ENCODE measurements at places on chromosomes 7 and 10.
A peak's percentile ranks its signal among the peaks of the same experiment; 100 is the strongest.

GRCh38 chr7:83119026-83119382 lies 43.7 kb downstream of the PCLO start:
- H3K27ac ChIP-seq: no peak overlapping the region
- no peaks in the 10 kb centered on the region for H3K27me3 ChIP-seq
- H3K4me1 ChIP-seq: no peaks in the 10 kb centered on the region
- DNase-seq: no peak
- H3K4me3 ChIP-seq: no peak overlapping the region

DNA sequence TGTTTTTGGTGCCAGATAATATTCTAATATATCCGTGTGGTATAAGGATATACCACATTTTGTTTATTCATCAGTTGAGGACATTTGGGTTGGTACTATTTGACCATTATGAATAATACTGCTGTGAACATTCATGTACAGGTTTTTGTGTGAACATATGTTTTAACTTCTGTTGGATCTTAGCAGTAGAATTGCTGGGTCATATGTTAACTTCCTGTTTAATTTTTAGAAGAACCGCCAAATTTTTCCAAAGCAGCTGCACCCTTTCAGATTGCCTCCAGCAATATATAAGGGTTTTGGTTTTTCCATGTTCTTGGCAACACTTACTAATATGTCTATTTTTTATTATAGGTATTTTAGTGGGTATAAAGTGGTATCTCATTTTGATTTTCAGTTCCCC lies 22.8 kb downstream of the VPS26A start:
- no peak for DNase-seq
- no peaks in the 10 kb centered on the region for H3K27me3 ChIP-seq
- H3K36me3 ChIP-seq: peaks cover 5% of the 10 kb centered on the region
- H3K27ac ChIP-seq: no peak overlapping the region

- no peaks in the 10 kb centered on the region for H3K36me3 ChIP-seq
- H3K4me3 ChIP-seq: no peak overlapping the region
- DNase-seq: no peak
- H3K27me3 ChIP-seq: peaks cover 14% of the 10 kb centered on the region
Measured at GRCh38 chr10:11782793-11783557, 40.2 kb upstream of the PROSER2 start.

- no peaks in the 10 kb centered on the region for H3K27me3 ChIP-seq
- no peak overlapping the region for H3K27ac ChIP-seq
- no peaks in the 10 kb centered on the region for H3K36me3 ChIP-seq
- no peaks in the 10 kb centered on the region for H3K4me1 ChIP-seq
- DNase-seq: no peak
- no peak overlapping the region for H3K4me3 ChIP-seq
Measured at GRCh38 chr7:8105449-8106095, 137.0 kb downstream of the GLCCI1 start.

DNA sequence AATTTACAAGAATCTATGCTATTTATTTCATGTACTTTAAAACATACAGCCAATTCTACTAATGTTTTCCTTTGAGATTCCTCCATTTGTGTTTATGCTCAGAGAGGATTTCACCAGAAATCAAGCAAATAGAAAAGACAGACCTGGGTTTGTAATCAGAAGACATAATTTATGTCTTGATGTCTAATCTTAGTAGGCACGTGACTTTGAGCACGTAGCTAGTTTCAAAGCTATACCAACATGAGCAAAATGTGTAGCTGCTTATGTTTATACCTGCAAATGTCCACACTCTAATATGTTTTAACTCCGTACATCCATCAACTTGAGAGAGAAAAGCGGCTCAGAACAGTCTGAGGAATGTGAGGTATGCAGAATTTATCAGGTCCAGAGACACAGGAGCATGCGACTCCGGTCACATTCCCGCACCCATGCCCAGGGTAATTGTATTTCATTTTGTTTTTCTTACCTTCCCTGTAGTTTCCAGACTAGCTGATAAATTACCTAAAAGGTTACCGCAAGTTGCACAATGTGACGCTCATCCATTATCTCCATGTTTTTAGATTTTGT lies 40.0 kb downstream of the SVOPL start:
- no peak for DNase-seq
- no peak overlapping the region for H3K4me3 ChIP-seq
- no peak overlapping the region for H3K27ac ChIP-seq
- H3K4me1 ChIP-seq: peaks cover 8% of the 10 kb centered on the region
- no peaks in the 10 kb centered on the region for H3K27me3 ChIP-seq
- no peaks in the 10 kb centered on the region for H3K36me3 ChIP-seq

DNA sequence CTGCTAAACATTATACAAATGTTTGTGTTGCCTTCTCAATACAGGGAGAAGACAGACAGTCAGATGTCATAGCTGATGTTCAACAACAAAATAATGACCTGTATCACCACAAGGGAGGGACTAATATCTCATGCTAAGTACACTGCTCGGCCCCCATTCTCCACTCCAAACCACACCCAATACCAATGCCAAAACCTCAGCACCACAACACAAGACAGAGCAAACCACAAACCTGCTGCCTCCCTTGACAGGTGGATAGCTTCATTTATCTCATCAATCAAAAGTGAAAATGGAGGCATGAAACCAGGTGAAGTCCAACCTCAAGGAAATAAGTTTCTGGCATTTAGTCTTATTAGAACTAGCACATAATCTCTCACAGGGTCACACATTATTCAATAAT lies 109.5 kb downstream of the PARD3 start:
- H3K27me3 ChIP-seq: no peaks in the 10 kb centered on the region
- no peak overlapping the region for H3K4me3 ChIP-seq
- H3K27ac ChIP-seq: no peak overlapping the region
- H3K36me3 ChIP-seq: no peaks in the 10 kb centered on the region
- H3K4me1 ChIP-seq: peaks cover 67% of the 10 kb centered on the region
- DNase-seq: no peak

GRCh38 chr10:129046962-129047361 lies 420.1 kb upstream of the MGMT start:
- no peak overlapping the region for H3K27ac ChIP-seq
- peaks cover 6% of the 10 kb centered on the region for H3K27me3 ChIP-seq
- DNase-seq: no peak

DNA sequence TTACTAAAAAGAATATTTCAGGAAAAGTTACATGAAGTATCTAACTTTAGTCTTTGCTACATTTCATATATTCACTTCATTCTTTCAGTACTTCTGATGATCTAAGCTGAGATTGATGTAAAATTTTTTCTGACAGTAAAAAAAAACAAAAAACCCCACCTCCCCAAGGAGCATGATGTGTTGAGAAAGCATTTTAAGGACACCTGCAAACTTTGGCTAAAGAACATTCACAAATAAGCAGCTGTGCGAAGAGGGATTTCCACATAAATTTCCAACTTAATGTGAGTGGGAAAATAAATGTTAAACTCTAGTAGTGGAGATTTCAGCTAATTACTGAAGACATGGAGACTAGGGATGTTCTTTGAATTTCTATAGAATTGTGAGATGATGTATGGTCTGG lies 35.5 kb downstream of the DLD start:
- no peaks in the 10 kb centered on the region for H3K27me3 ChIP-seq
- H3K27ac ChIP-seq: no peak overlapping the region

- H3K4me1 ChIP-seq: peaks cover 56% of the 10 kb centered on the region
- no peak overlapping the region for H3K4me3 ChIP-seq
- no peak for DNase-seq
- H3K36me3 ChIP-seq: peaks cover 8% of the 10 kb centered on the region
- H3K27ac ChIP-seq: no peak overlapping the region
Measured at GRCh38 chr10:124665558-124665957, 78.6 kb downstream of the FAM53B start.

GRCh38 chr7:158651968-158652565 lies 52.5 kb downstream of the NCAPG2 start:
- H3K27ac ChIP-seq: no peak overlapping the region
- no peaks in the 10 kb centered on the region for H3K27me3 ChIP-seq
- H3K4me3 ChIP-seq: no peak overlapping the region
- no peaks in the 10 kb centered on the region for H3K4me1 ChIP-seq

GRCh38 chr10:111319866-111320265 lies 243.0 kb downstream of the ADRA2A start:
- no peak overlapping the region for H3K4me3 ChIP-seq
- no peak overlapping the region for H3K27ac ChIP-seq
- H3K4me1 ChIP-seq: no peaks in the 10 kb centered on the region
- no peaks in the 10 kb centered on the region for H3K27me3 ChIP-seq

- DNase-seq: no peak
- H3K27ac ChIP-seq: no peak overlapping the region
- H3K4me3 ChIP-seq: no peak overlapping the region
- no peaks in the 10 kb centered on the region for H3K27me3 ChIP-seq
Measured at GRCh38 chr7:40099837-40100236, 34.6 kb downstream of the MPLKIP start.

DNA sequence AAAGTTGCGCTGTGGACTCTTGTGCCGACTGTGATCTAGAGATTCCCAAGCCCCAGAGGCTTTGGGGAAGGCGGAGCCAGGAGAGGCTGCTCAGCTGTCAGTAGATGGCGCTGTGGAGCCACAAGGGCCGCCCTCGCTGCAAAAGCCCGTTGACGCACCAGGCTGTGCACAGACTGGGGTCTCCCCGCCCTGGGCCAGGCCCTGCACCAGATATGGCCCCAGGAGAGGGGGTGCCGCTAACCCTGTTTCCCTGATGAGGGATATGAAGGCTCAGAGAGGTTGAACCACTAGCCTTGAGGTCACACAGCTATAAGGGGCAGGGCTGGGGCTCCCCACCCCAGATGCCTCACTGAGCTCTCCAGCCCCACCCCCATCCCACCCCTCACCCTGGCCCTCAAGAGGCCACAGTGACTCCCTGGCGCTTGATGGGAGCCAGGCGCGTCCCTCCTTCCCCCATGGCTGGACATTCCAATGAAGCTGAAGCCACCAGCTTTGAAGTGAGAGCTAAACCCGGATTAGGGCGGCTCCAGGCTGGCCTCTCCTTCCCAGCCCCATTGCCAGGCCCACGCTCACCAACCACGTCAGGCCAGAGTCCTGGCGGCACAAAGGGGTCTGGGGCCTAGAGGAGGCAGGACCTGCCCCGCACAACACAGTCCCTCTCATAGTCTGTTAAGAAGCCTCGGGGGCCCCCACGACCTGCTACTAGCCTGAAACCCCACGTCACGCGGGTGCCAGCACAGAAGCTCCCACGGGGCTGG lies 26.4 kb downstream of the MYL10 start:
- H3K4me1 ChIP-seq: peaks cover 4% of the 10 kb centered on the region
- no peaks in the 10 kb centered on the region for H3K36me3 ChIP-seq
- H3K27me3 ChIP-seq: no peaks in the 10 kb centered on the region
- no peak overlapping the region for H3K27ac ChIP-seq
- DNase-seq: no peak

DNA sequence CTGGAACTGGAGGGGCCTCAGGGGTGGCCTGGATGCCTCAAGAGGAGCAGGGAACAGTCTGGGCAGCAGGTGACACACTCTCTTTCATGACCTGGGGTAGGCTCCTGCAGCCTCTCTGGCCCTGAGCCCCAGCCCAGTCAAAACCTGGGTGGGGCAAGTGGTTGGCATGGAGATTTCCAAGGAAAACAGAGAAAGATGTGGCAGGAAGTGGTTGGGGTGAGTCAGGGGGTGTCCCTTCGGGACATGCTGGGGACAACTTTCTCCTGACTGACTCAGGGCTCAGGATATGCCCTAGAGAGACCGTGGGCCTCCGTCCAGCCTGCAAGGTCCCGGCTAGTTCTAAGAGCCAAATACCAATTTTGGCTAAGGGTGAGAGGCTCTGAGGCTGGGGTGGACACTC lies 2.9 kb downstream of the AQP1 start:
- peak overlapping the region; percentile 89 for H3K27ac ChIP-seq
- H3K27me3 ChIP-seq: no peaks in the 10 kb centered on the region
- peaks cover 100% of the 10 kb centered on the region for H3K4me1 ChIP-seq
- DNase-seq: no peak
- peak overlapping the region; percentile 65 for H3K4me3 ChIP-seq

- H3K4me3 ChIP-seq: no peak overlapping the region
- no peaks in the 10 kb centered on the region for H3K27me3 ChIP-seq
- H3K4me1 ChIP-seq: no peaks in the 10 kb centered on the region
- H3K36me3 ChIP-seq: no peaks in the 10 kb centered on the region
- no peak overlapping the region for H3K27ac ChIP-seq
Measured at GRCh38 chr7:118085000-118085399, 99.0 kb upstream of the LSM8 start.

- H3K27me3 ChIP-seq: no peaks in the 10 kb centered on the region
- H3K36me3 ChIP-seq: no peaks in the 10 kb centered on the region
- DNase-seq: no peak
- H3K4me3 ChIP-seq: no peak overlapping the region
- peaks cover 52% of the 10 kb centered on the region for H3K4me1 ChIP-seq
Measured at GRCh38 chr7:105673367-105674084, 92.2 kb upstream of the EFCAB10 start.

DNA sequence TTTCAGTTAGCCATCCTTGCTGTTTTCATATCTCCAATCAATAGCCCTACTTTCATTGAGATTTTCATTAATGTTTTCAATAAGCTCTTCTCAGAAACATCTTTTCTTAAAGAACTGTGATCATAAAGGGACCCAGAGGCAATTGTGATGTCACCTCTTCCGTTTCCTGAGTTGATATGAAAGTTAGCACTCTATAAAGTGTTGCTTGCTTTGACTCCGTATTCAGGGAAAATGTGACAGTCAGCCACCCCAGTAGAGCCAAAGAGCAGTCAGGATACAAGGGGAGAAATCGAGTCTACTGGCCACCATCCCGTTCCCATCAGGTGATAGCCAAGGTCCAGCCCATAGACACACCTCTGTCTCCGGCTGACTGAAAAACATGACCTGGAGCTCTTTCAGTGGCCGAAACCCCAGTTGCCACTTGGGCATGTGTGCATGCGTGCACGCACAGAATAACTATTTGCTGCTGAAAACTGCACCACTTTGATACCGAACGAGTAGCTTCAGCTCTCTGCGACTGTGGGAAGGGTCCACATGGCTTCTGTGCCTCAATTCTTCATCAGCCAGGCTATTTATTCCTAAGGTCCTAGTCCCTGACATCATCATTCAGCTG lies 291.4 kb downstream of the USP6NL start:
- peaks cover 100% of the 10 kb centered on the region for H3K36me3 ChIP-seq
- no peak overlapping the region for H3K4me3 ChIP-seq
- no peak for DNase-seq
- H3K4me1 ChIP-seq: no peaks in the 10 kb centered on the region
- no peak overlapping the region for H3K27ac ChIP-seq

DNA sequence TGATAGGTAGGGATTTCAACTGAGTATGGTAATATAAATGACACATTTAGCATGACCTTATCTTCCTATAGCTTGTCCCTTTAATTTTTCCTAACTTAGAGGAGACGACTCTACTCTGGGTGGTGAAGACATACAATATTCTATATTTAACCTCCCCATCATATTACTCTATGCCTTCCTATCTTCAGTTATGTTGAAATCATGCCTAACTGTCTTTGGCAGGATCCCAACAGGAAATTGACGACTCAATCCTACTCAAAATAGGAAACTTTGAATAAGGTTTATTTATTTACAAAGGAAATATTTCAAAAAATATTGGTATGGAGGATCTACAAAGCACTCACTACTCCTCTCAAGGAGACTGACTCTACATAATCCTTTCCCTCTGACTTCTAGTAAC lies 24.1 kb upstream of the SEMA3A start:
- no peaks in the 10 kb centered on the region for H3K36me3 ChIP-seq
- peaks cover 14% of the 10 kb centered on the region for H3K4me1 ChIP-seq
- no peak for DNase-seq
- no peaks in the 10 kb centered on the region for H3K27me3 ChIP-seq

GRCh38 chr10:75612904-75613684 lies 181.7 kb downstream of the LRMDA start:
- peaks cover 53% of the 10 kb centered on the region for H3K4me1 ChIP-seq
- no peak for DNase-seq
- H3K27ac ChIP-seq: peak overlapping the region; percentile 42
- H3K36me3 ChIP-seq: no peaks in the 10 kb centered on the region
- no peaks in the 10 kb centered on the region for H3K27me3 ChIP-seq

Data from esophagus muscularis mucosa (tissue), 4 donors.